ENCODE measurements at places on chromosomes 16 and 17. TPM values are rescaled to one million over a fixed set of nuclear protein-coding genes. Genes with fewer than 3 reads are reported as not detected.

Gene IRX3
- total RNA-seq: 12.7 TPM

Gene MMP28
- not detected for total RNA-seq

Gene DNAH3
- total RNA-seq: 0.14 TPM

Gene KRTAP9-8
- not detected for total RNA-seq

Gene NACA2
- not detected for total RNA-seq

Gene C1QTNF1
- total RNA-seq: 220 TPM

Gene GCGR
- total RNA-seq: not detected

Gene WDR90
- 12.3 TPM for total RNA-seq

Gene HAGHL
- total RNA-seq: 8.3 TPM

Gene RNPS1
- 122 TPM for total RNA-seq

Gene SCARF1
- total RNA-seq: 0.44 TPM

Gene SPNS1
- total RNA-seq: 72.2 TPM

Gene TBC1D3L
- 3.1 TPM for total RNA-seq

Gene MMP25
- total RNA-seq: not detected

Gene STH
- total RNA-seq: not detected

Gene CCL4
- not detected for total RNA-seq

Gene PAFAH1B1
- 74.6 TPM for total RNA-seq

Gene CWC25
- total RNA-seq: 13.9 TPM

Gene TNFRSF13B
- total RNA-seq: not detected

Gene SHBG
- 1.8 TPM for total RNA-seq

Gene SLFN14
- not detected for total RNA-seq

Gene TP53TG3C
- 0.29 TPM for total RNA-seq

Gene OXLD1
- 21.4 TPM for total RNA-seq

Gene ATAD5
- total RNA-seq: 0.88 TPM

Gene ACSM3
- 0.22 TPM for total RNA-seq

Gene RNF112
- total RNA-seq: 0.22 TPM

Gene GPRC5C
- total RNA-seq: 0.72 TPM

Gene CDR2L
- total RNA-seq: 44.7 TPM

Gene BRIP1
- total RNA-seq: 0.88 TPM

Gene LLGL2
- total RNA-seq: 0.57 TPM

Gene TBC1D3C
- total RNA-seq: not detected

Gene PRR14
- total RNA-seq: 18.9 TPM

Gene KRT28
- not detected for total RNA-seq

Gene SLC2A4
- 0.22 TPM for total RNA-seq

Gene FNDC8
- not detected for total RNA-seq

Gene TPSG1
- total RNA-seq: not detected
